NCI-H446 treated with DMSO at 0.1 percent for 48 hours (cell line): ENCODE measurements at places on chromosomes 12 and 14.

DNA sequence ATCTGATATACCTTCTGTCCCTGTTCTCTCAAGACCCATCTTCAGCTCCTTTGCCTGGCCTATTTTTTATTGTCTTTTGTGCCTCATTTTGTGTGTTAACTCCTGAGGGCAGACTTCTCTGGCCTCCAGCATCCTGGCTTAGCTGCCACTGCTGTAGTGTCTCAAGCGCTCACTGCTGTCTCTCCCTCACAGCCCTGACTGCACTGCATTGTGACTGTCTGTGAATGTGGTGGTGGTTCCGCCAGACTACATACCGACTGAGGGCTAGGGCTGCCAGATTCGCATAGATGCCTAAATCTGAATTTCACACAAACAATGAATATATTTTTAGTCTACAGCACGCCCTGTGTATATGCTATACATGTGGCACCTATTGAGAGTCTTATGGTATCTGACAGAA is 1088.9 kb upstream of the TMEM132C start:
- no peak for DNase-seq

DNA sequence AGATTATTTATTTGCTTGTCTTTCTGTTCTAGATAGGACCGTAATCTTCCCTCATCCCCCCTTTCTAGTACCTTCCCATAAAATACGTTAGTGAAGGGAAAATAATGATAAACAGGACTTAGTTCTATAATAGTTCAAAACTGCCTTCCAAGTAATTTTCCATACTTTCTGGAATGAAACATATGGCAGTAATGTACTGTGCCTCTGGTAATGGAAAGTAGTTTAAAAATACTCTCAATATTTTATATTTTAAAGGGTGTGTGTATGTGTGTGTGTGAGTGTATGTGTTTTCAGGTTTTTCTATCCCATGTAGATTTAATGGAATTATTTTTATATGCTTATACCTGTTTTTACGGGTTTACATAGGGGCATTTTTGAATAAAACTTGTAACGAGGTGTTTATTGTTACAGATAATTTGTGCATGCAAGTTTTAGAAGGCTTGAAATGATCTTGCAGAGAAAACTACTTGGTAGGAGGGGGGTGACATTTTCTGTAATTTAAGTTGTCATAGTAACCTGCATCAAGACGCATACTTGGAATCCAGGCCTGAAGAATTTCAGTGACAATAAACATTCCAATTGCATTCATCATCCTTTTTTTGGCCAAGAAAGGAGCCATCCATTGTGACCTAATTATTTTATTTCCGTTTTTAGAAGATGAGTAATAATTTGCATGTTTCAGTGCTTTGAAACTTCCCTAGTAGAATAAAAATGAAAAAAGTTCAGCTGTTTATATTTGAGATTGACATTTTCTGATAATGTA is 38.9 kb downstream of the RASSF8 start:
- DNase-seq, result no peak

DNA sequence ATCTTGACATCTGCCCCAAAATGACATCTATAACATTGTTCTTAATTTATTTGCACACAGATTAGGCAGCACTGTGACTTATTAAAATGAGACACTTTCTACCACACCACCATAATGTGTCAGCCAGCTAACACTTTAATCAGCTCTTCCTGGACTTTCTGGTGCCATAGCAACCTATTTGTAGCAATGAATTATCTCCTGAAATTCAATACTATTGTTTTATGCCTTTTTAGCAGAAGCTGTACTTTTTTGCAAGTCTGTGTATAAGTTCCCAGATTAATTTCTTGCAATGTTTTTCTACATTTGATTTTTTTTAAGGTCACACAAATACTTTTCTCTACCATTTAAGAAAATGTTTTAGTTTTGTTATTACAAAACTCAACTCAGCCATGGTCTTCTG is 72.8 kb upstream of the SAV1 start:
- no peak for DNase-seq

DNA sequence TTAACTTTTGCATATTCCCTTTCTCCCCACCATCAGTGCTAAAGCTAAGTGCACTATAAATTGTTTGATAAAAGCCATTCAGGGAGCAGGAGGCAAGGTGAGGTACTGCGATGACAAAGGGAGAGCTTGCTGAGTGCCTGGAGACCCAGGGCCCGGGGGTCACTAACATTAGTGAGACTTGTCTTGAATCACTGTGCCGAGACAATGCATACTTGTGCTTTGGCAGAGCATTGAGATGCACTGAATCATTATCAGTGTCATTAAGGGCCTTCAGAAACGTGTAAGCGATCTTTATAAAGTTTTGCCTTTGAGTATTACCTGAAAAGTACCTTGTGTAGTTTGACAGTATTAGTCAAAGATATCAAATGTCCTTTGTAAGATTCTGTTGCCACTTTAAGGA is 447.5 kb downstream of the PCNX1 start:
- DNase-seq, result no peak

DNA sequence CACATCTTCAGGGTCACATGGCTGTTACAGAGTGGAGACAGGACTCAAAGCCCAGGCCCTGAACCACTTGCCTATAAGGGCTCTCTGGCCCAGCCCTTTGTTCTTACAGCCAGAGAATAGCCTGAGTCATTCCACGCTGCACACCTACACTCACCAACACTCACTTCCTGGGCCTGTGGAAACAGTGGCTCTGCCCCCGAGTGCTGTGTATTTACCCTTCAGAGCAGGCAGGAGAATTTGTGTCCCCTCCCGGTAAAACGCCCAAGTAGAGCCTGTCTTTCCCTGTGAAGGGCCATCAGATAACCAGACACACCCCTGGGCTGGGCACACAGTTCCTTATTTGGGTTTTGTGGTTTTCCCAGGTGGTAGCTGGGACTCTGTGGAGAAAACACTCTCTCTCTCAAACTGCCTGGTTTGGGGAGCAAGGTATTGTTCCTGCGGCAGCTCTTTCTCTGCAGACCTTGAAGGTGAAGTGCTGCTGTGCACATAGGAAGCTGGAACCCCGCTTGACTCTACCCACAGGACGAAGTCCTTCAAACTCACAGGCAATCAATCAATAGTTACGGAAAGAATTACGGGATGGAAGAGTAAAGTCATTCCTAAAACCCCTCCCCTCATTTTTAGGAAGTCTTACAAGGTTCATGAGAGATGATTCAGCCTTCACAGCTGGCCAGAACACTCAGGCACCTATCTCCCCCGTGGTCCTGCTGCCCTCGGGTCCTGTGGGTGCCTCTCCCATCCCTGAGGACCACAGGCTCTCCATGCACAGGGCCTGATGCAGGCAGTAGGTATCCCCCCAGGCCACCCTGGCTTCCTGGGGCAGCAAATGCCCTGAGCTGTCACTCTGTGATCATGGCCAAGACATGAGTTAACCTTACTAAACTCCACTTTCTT is 20.3 kb downstream of the FIGNL2 start:
- DNase-seq, result no peak

GRCh38 chr14:25090716-25091454 is 40.9 kb upstream of the STXBP6 start:
- no peak for DNase-seq

DNA sequence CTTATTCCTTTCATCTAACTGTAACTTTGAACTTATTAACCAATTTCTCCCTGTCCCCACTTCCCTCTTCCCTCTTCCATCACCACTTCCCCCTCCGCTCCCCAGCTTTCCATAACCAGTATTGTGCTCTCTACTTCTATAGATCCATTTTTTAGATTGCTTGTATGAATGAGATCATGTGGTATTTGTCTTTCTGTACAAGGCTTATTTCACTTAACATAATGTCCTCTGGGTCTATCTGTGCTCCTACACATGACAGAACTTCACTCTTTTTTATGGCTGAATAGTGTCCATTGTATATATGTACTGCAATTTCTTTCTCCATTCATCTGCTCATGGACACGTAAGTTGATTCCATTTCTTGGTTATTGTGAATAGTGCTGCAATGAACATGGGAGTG is 14.4 kb downstream of the ERP27 start:
- DNase-seq, result no peak

DNA sequence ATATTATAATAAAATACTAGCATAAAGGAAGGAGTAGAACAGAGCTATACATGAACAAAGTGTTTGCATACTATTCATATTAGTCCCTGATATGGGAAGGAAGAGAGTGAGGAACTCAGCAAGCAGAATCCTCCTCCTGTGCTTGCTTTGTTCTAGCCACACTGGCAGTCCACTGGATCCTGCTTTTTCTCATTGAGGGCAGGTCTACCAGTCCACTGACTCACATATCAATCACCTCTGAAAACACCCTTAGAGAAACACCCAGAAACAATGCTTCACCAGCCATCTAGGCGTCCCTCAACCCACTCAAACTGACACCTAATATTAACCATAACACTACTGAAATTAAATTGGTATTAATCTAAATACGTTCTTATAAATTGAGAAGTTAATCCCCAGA is 1861.7 kb upstream of the SEL1L start:
- DNase-seq, result no peak

- no peak for DNase-seq
Observed at GRCh38 chr12:6460751-6461371, 9.0 kb downstream of the TAPBPL start.

- DNase-seq, result no peak
Observed at GRCh38 chr14:25394356-25394755, 344.4 kb upstream of the STXBP6 start.

GRCh38 chr12:30753751-30754382 is 884 bp downstream of the CAPRIN2 start:
- peak; percentile 15 for DNase-seq

GRCh38 chr12:34625116-34625515 is 602.8 kb downstream of the ALG10 start:
- DNase-seq, result no peak

- DNase-seq, result peak; percentile 16
Observed at GRCh38 chr14:74324931-74325361, 22.2 kb upstream of the ABCD4 start.

DNA sequence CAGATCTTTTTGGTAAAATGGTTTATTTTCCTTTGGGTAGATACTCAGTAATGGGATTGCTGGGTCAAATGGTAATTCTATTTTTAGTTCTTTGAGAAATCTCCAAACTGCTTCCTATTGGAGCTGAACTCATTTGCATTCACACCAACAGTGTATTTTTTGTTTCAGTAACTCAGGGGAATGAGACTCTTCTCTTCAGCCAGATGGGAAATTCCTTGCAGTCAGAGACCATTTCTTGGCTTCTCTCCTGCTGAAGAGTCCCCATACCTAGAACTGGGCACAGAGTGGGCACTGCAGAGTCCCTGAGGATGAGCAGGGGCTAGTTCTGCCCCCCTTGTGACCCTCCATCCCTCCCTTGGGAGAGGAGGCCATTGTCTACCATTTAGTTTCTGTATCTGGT is 10.8 kb downstream of the SDSL start:
- no peak for DNase-seq

GRCh38 chr14:89574420-89574819 is 157.4 kb upstream of the FOXN3 start:
- DNase-seq, result no peak

GRCh38 chr12:23352670-23353069 is 596.8 kb downstream of the SOX5 start:
- DNase-seq, result no peak

- no peak for DNase-seq
Observed at GRCh38 chr14:69701857-69702256, 65.1 kb upstream of the SRSF5 start.

DNA sequence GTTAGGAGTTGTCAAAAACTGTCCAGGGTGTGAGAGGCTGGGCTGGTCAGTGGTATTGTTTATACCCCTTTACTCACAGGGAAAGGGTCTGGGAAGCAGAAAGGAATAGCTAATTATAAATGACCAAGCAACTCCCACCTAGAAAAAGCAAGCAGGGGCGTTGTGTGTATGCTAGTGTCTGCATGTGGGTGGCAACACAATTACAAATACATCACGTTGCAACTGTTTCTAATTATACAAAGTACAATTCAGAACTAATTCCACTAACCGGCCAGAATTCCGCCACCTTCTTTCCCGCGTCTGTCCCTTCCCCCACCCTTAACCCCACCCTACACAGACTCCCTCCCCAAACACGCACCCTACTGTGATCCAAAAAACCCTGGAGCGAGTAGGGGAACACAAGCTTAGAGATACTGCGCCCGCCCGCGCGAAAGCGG is 2.2 kb downstream of the DPF3 start:
- DNase-seq, result no peak

- no peak for DNase-seq
Observed at GRCh38 chr12:111756196-111756595, 10.5 kb upstream of the ALDH2 start.

DNA sequence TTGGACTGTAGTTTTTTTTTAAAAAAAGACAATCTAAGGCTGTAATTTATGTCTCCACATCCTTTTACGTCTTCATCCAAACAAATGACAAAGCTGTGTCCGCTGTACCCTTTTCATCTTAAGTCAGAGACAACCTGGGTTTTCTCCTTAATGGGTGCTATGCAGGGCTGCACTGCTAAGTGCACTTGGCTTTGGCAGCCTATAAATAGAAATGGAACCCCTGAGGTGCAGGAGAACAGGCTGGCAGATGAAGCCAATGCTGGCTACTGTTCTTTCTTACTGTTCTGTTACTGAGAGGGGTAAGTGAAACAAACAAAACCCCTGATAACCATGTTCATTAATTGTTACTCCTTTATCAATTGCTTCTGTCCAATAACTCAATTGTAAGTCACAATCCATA is 47.1 kb upstream of the KICS2 start:
- DNase-seq, result no peak

DNA sequence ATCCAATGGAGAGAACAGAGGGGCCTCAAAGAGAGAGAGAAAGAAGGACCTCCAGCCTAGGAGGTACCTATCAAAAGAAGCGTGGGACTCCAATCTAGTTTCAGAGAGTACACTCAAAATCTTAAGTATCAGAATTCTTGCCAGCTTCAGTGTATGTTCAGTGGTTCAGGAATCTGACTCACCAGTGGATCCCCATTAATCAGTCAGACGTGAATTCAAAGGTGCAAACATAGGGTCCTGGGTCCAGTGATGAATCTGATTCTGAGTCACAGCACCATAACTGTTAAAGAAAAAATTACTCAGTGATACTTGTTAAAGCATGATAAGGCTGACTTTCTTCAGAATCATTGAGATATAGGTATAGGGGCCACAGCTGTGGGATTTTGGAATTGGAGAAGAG is 33.2 kb downstream of the ETNK1 start:
- DNase-seq, result no peak

- DNase-seq, result no peak
Observed at GRCh38 chr12:95802482-95803270, 12.1 kb upstream of the NTN4 start.

- DNase-seq, result peak; percentile 58
Observed at GRCh38 chr14:93832081-93832480, 43.8 kb upstream of the PRIMA1 start.
